ENCODE measurements at places on chromosomes 16 and 17.

DNA sequence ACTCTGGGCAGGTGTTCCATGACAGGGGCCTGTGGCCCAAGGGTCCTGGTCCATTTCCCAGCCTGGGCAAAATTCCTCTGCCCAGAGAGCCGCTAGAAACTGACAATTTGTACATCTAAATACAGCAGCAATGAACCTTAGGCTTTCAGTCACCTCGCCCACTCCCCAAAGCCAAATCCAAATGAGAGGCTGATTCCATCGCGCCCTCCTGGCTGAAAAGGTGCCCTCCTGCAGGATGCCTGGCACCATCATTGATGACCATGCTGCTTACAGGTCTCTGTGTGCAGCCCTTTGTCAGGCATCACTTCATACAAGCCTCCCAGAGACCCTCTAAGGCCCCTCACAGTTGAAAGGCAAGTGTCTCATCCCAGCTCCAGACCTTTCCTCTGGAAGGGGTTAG, 114.7 kb downstream of the C16orf78 start:
- DNase-seq: no peak
- peaks cover 13% of the 10 kb centered on the region for H3K27me3 ChIP-seq
- H3K36me3 ChIP-seq: peaks cover 20% of the 10 kb centered on the region
- no peak overlapping the region for H3K27ac ChIP-seq
- H3K4me3 ChIP-seq: no peak overlapping the region

DNA sequence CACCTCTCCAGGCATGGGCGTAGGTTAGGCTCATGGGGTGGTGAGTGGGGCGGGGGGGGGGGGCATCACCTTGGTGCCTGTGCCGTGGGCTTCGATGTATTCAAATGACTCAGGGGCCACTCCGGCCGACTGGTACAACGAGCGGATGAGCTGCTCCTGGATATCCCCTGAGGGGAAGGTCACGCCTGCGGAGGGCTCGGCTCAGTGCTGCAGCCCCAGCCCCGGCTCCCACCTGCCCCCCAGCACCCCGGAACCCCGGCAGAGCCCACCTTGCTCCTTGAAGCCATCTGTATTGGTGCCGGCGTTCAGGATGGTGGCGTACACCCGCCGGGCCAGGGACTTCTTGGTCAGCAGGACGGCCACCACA, 5.4 kb downstream of the FASN start:
- H3K36me3 ChIP-seq: no peaks in the 10 kb centered on the region
- H3K4me3 ChIP-seq: no peak overlapping the region
- DNase-seq: no peak
- no peak overlapping the region for H3K27ac ChIP-seq
- no peaks in the 10 kb centered on the region for H3K27me3 ChIP-seq

DNA sequence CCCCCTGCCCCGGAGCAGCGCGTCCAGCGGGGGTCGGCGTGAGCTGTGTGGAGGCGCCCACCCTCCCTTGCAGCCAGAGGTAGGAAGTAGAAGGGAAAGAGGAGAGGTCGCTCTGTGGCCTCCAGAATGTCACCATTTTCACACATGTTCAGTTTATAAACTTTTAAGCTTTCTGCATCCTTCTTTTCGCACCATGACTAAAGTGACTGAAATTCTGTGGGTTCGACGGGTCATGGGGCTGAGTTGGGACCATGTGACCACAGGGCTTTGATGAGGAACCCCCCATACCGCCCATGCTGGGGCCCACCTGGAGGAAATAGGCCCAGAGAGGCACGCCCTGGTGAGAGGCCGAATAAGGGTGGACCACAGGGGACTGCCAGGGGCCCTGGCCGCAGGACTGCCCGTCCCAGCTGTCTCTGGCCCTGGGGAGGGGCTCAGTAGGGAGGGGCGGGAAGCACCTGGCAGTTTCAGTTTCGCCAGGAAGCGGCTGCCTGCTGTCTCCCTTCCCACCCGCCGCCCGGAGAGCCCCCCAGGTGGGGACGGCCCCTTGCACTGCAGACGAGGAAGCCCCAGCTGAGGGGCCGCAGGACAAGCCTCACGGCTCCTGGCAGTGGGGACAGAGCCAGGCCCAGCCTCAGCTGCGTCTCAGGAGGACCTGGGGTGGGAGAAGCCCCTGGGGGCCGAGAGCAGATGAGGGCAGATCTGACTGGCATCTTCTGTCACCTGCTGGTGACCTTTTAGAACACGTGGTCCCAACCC, 9.0 kb downstream of the CBFA2T3 start:
- H3K36me3 ChIP-seq: no peaks in the 10 kb centered on the region
- no peak overlapping the region for H3K27ac ChIP-seq
- H3K27me3 ChIP-seq: peaks cover 21% of the 10 kb centered on the region
- H3K4me3 ChIP-seq: no peak overlapping the region

GRCh38 chr16:2777903-2778629, 986 bp upstream of the ELOB start:
- H3K4me1 ChIP-seq: peaks cover 37% of the 10 kb centered on the region
- H3K4me3 ChIP-seq: peak overlapping the region; percentile 92
- peak overlapping the region; percentile 99 for H3K27ac ChIP-seq
- H3K27me3 ChIP-seq: no peaks in the 10 kb centered on the region

DNA sequence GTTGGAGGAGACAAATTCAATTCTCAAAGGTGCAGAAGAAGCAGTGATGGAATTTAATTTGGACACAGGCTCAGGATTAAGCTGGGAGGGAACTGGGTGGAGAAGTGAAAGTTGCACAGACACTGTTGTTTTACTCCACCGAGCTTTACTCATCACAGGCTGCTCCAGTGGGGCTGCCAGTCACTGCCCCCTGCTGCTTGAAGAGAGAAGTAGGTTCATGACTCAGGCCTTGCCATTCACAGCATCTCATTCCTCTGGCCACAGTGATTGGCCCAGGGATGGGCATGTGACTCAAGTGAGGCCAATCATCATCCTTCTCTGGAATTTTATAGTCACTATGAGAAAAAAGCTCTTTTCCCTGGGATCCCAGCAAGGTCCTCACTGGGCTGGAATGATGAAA, 11.8 kb downstream of the GNAO1 start:
- peak; percentile 21 for DNase-seq
- H3K4me1 ChIP-seq: peaks cover 5% of the 10 kb centered on the region
- no peak overlapping the region for H3K4me3 ChIP-seq
- no peaks in the 10 kb centered on the region for H3K36me3 ChIP-seq
- H3K27me3 ChIP-seq: peaks cover 13% of the 10 kb centered on the region

DNA sequence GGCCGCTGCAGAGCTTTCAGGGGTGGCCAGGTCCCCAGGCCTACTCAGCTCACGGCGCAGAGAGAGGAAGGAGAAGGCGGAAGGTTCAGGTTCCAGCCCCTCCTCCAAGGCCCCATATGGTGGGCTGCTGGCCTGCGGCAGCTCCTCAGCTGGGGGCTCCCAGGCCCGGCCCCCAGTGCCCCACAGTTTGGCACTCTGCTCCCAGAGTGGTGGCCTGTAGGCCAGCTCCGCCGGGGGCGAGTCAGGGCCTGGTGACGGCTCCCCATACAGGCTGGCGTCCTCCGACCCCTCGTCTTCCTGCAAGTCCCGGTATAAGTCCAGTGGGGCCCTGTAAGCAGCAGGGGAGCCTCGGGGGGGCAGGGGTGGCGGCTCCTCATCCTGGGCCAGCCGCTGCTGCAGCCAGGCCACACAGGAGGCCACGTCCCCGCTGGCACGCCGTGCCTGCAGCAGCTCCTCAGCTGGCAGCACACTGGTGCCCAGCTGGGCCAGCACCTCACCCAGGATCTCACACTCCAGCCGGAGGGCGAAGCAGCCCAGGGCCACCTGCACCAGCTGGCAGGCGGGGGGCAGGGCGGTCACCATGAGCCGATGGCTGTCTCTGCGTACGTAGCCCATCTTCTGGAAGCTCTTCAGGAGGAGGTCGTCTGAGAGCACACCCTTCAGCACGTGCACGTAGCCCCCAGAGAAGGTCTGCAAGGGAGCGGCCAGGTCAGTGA, 3.7 kb downstream of the SPATA2L start:
- H3K36me3 ChIP-seq: peaks cover 13% of the 10 kb centered on the region
- H3K4me3 ChIP-seq: no peak overlapping the region
- peaks cover 8% of the 10 kb centered on the region for H3K27me3 ChIP-seq
- H3K4me1 ChIP-seq: peaks cover 34% of the 10 kb centered on the region

- peaks cover 40% of the 10 kb centered on the region for H3K27me3 ChIP-seq
- peaks cover 17% of the 10 kb centered on the region for H3K4me1 ChIP-seq
- no peaks in the 10 kb centered on the region for H3K36me3 ChIP-seq
These were observed 16.8 kb upstream of the MED9 start for GRCh38 chr17:17460038-17460437.

- no peak overlapping the region for H3K27ac ChIP-seq
- peaks cover 11% of the 10 kb centered on the region for H3K27me3 ChIP-seq
- peaks cover 4% of the 10 kb centered on the region for H3K36me3 ChIP-seq
- H3K4me1 ChIP-seq: peaks cover 67% of the 10 kb centered on the region
- no peak for DNase-seq
- no peak overlapping the region for H3K4me3 ChIP-seq
These were observed 120.1 kb downstream of the SLC39A11 start for GRCh38 chr17:72972263-72972951.
